CD8-positive, alpha-beta T cell (primary cell): ENCODE measurements at places on chromosomes 2 and 18.

DNA sequence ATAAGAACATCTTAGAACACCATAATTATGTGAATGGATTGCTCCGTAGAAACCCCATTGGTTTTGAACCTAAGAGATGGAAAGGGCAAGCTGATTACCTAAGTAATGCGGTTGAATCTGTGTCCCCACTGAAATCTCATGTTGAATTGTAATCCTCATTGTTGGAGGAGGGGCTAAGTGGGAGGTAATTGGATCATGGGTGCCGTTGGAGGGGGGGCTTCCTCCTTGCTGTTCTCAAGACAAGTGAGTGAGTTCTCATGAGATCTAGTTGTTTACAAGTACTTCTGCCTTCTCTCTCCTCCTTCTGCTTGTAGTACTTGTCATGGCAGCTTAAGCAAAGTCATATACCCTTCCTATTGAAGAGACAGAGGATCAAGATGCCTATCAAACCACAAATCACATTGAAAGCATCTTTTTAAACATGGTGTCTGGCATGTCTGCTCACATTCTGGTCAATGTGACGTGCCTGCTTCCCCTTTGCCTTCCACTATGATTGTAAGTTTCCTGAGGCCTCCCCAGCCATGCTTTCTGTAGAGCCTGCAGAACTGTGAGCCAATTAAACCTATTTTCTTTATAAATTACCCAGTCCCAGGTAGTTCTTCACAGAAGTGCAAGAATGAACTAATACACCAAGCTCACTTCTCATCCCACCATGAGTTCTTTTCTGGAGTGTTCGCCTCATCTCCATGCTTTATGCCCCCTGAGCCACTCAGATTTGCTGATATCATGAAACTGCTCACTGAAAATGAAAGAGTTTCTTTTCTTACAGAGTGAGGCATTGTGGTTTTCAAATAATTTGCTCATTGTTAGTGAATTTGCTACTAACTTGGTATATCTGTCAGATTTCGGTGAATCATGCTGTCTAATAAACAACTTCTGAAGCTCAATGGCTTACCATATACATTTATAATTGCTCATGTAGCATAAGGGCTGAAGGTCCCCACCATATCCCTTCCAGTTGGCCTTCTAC lies 23.6 kb downstream of the KCNE4 start:
- no peak for DNase-seq

GRCh38 chr2:168210895-168211570 lies 36.4 kb downstream of the STK39 start:
- no peak for DNase-seq

DNA sequence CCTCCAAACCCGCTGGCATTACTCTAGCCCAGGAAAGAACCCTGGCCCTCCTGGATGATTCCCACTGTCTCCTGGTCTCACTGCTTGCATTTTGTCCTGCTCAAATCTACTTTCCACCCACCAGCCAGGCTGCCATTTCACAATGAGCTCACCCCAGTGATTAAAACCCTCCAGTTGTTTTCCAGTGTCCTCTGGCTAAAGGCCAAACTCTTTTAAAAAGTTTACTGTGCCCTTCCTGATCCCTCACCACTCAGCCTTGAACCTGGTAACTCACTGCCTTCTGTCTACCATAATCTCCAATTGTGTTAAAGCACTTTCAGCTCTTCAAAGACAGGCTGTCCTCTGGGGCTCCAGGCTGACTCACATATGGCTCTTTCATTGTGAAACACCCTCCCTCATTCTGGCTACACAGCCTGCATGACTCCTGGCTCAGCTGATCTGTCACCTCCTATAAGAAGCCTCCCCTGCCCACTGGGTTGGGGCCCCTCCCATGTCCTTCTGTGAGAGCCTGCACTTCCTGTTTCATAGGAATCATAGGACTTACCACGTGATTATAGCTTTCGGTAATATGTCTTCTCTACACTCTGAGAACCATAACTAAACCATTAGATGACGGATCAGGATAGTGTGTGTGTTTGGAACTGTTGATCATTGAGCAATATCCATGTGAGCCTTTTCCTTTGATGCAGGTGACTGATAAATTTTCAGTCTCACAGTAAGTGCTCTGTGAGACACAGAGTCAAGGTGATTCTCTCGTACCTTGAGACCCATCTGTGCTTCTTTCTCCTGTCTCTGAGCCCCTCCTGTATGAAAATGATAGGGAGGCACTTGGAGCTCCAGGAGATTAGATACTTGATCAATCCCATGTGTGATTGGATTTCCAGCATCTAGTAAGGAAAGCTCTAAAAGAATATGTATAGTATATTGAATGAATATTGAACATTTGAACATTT lies 590.8 kb upstream of the ID2 start:
- no peak for DNase-seq

DNA sequence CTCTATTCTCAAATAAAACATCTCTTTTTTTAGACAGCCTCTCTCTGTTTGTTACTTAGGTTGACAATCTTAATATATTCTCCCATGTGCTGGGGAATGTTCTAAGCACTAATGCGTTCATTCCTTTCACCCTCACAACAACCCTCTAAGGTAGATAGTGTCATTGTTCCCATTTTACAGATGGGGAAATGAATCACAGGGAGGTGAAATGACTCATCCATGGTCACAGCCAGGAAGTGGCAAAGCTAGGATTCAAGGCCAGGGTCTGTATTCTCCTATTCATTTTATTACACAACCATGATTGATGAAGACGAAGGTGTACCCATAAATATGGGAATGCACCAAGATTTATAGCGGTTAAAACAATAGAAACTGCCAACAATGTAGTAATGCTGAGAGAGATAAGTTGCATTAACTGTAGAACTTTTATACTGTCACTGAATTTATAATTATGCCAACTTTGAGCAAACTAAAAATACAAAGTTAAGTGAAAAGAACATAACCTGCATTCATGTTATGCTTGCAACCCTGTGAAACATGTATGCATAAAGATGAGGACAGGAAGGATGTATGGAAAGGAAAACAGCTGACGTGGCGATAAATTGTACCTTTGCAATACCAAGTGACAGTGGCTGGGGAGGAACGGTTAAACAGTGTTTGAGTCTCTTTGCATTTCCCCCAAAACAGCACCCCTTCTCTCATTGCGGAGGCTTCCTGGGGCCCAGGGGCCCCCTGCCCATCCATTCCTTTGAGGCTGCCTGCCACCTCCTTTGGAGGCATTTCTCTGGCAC lies 257.7 kb upstream of the AGAP1 start:
- no peak for DNase-seq

- DNase-seq: no peak
These were observed 677 bp downstream of the GAD1 start for GRCh38 chr2:170817093-170818035.

GRCh38 chr2:108813732-108814131 lies 27.2 kb downstream of the CCDC138 start:
- no peak for DNase-seq

GRCh38 chr2:48406116-48406515 lies 123.8 kb upstream of the STON1 start:
- DNase-seq: no peak

DNA sequence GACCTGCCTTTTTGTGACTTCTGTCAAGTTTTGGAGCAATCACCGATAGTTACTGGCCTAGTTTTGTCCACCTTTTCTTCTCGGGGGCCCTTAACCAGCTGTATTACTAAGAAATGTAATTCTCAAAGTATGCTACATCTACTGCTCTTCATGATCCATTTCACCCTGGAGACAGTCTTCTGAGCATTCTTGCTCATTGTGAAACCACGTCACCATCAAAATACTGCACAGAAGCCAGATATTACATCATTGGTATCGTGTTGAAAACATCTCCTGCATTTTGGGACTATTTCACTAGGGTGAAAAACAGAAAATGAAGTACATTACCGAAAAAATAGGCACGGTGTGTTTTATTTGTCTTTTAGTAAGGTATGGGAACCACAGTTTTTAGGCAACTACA lies 11.7 kb downstream of the LYPD6B start:
- no peak for DNase-seq

- DNase-seq: no peak
These were observed 44.1 kb downstream of the EFR3B start for GRCh38 chr2:25085761-25086560.

- DNase-seq: no peak
These were observed 29.3 kb downstream of the HAUS1 start for GRCh38 chr18:46133534-46133933.

GRCh38 chr2:74334931-74335333 lies 8.3 kb downstream of the SLC4A5 start:
- peak; percentile 77 for DNase-seq

GRCh38 chr18:61129001-61129400 lies 204.2 kb upstream of the CDH20 start:
- no peak for DNase-seq

- no peak for DNase-seq
These were observed 36.5 kb upstream of the CYTIP start for GRCh38 chr2:157480182-157480961.

DNA sequence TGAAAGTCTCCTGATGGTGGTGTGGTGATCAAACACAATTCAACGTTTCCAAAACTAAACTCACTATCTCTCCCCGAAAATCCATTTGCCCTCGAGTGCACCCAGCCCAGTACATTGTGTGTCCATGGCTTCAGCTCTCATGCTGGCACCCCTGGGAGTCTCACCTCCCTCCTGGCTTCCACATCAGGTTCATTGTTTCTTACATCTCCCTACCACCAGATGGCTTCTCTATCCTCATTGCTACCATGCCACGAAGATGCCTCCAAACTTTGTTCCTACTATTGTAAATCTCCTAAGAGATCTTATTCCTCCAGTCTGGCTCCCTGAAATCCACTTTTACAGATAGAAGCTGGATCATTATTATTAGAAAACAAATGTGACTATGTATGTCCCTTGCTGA lies 197.0 kb downstream of the MYT1L start:
- no peak for DNase-seq

DNA sequence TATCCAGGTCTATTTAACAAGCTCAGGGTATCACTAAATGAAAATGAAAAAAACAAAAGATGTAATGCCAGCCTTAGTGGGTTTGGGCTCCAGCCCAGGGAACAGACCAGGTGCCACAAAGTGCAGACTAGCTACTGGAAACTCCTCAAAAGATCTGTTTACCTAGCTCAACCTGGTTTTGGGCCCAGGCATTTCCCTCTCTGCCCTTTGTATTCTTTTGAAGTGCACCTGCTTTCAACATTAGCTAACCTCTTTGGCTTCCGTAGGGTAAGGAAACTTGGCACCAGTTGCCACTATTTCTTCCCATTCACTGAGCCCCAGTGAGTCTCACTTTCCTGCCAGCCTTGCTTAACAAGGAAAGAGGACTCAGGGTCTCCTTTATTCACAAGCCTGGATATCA lies 123.6 kb upstream of the CDCA7 start:
- no peak for DNase-seq

DNA sequence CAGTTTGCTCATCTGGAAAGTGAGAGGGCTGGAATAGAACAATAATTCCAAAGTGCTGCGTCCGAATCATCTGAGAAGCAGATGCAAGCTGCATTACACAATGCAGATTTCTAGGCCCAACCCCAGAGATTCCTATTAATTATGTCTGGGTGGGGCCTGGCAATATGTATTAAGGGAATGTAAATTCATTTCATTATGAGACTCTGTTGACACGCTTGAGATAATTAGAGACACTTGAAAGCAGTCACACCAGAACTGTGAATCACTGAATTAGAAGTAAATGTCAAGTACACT lies 54.7 kb upstream of the HK2 start:
- DNase-seq: no peak
